Activated T-cell treated with anti-CD3 and anti-CD28 coated beads, Interleukin-2, amount 50 U/mL, for 72 hours (primary cell): ENCODE measurements at places on chromosomes 2 and 18. TPM values are rescaled to one million over a fixed set of nuclear protein-coding genes. Genes with fewer than 3 reads are reported as not detected.

- no peak for DNase-seq
These were observed 183.8 kb downstream of the DYM start for GRCh38 chr18:49276680-49277079.

GRCh38 chr2:207291625-207292252 is 126.0 kb upstream of the KLF7 start:
- DNase-seq, result no peak

GRCh38 chr2:68366083-68366560 is 1.0 kb downstream of the PLEK start:
- no peak for DNase-seq

GRCh38 chr2:86634352-86634751 is 10.7 kb upstream of the RNF103 start:
- DNase-seq, result no peak

- no peak for DNase-seq
These were observed 121.5 kb upstream of the RASGRP3 start for GRCh38 chr2:33354981-33355380.

DNA sequence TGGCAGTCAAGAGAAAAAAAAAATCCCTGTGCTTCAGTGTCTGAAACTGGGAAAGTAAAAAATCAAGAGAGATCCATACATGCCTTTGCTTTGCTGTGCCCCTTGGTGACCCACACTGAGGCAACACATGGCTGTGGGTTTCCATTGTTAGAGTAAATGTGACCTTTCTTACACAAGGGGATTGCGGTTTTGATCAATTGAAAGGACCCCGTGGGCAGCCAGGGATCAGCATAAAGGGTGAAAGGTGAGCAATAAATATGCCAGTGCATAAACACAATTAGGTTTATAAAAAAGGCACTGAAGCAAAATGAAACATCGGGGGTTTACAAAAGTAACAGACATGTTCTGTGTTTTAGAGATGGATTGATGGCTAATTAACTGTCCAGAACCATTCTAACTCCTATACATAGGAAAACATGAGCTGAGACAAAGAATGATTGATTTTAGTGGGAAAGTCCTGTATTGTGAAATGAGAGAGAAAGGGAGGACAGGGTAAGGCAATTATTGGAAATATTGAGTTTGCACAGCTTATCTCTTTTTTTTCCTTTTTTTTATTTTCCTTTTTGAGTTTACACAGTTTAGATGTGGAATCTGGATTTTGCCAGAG is 40.7 kb upstream of the BBS5 start:
- no peak for DNase-seq

DNA sequence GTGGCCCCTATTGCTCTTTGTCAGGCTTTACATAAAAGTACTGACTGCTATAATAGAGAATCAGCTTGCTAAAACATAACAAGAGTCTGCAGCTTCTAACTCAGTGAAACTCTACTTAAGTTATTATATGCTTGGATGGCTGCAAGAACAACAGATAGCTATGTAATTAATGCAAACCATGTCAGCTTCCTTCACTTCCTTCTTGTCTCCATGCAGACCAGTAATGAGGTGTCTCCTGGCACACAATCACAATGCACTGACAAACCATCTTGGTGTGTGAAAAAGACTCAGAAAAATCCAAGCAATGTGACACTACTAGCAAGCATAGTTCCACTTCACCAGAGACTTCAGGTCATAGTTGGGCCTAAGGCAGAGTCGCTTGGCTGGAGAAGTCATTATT is 2068.9 kb upstream of the PIK3C3 start:
- no peak for DNase-seq

GRCh38 chr2:173970516-173970924 is 5.3 kb upstream of the SP3 start:
- DNase-seq, result no peak

GRCh38 chr18:23129355-23130002 is 5.8 kb upstream of the CABLES1 start:
- DNase-seq, result no peak

DNA sequence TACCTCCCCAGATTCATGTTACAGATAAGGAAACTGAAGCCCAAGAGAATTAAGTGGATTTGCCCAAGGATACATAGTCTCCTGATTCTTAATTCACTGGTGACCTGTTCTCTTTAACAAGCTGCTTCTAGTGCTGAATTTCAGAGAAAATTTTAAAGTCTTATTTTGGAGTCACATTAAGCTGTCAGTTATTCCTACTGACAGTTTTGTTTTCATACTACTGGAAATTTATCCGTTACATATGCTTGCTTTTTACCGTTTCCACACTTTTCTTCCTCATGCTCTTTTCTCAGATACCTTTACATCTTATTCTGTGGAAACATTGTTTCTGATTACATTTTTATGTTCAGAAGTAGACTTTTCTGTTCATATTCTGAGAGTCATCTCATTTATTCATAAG is 1.3 kb downstream of the MOB4 start:
- DNase-seq, result no peak

GRCh38 chr2:108938077-108938710 is 50.8 kb downstream of the EDAR start:
- no peak for DNase-seq

Gene ANKRD30BL
- not detected for total RNA-seq

Gene PLEK
- total RNA-seq, result 2.4 TPM

Gene DTNA
- 0.56 TPM for total RNA-seq

Gene USP34
- total RNA-seq, result 100.0 TPM
